ENCODE measurements at places on chromosomes 6 and 20. TPM values are rescaled to one million over a fixed set of nuclear protein-coding genes. Genes with fewer than 3 reads are reported as not detected.

MEI4 gene
- total RNA-seq = not detected

DNA sequence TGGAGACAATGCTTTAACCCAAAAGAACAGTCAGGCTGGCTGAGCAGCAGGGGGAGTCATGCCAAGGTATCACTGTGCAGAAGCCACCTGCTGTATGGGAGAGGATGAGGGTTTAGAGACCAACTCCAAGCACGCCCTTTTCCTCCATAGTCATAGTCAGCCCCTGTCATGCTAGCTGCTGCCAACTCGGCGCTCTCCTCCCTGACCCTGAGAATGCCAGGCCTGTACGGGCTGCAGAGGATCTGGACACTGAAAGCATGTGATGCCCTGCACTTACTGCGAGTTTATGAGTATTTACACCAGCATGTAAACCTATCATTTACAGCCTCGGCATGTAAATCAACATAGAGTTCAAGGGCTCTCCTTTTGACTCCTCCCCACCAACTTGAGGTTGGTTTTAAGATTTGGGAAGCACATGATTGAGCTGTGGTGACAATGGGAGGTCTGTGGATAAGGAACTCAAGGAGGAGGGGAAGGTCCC is 11.7 kb upstream of the SCUBE3 start:
- H3K27ac ChIP-seq = no peak overlapping the region
- H3K4me3 ChIP-seq = no peak overlapping the region
- peaks cover 35% of the 10 kb centered on the region for H3K27me3 ChIP-seq

GRCh38 chr6:116528780-116529179 is 16.7 kb downstream of the TRAPPC3L start:
- H3K36me3 ChIP-seq = no peaks in the 10 kb centered on the region
- no peak overlapping the region for H3K27ac ChIP-seq
- peaks cover 10% of the 10 kb centered on the region for H3K27me3 ChIP-seq
- H3K4me3 ChIP-seq = no peak overlapping the region
- DNase-seq = no peak
- no peaks in the 10 kb centered on the region for H3K4me1 ChIP-seq

IMPG1 gene
- total RNA-seq = not detected

Measured in activated CD8-positive, alpha-beta T cell treated with anti-CD3 and anti-CD28 coated beads for 36 hours (primary cell).